Epithelial cell of alveolus of lung (primary cell): ENCODE measurements at places on chromosomes 6 and 20. TPM values are rescaled to one million over a fixed set of nuclear protein-coding genes. Genes with fewer than 3 reads are reported as not detected.

SLA2 gene
- not detected in 2 replicates for total RNA-seq

LY6G6D gene
- total RNA-seq, result not detected in 2 replicates

KCNK15 gene
- total RNA-seq, result not detected in 2 replicates

SOX4 gene
- total RNA-seq, result 31.9 and 69.9 TPM in 2 replicates

PNLDC1 gene
- total RNA-seq, result 0.16 TPM in 1 of 2 replicates, not detected in the other
